Ascending aorta (tissue), 2 donors: ENCODE measurements at places on chromosomes 7 and 10. TPM values are rescaled to one million over a fixed set of nuclear protein-coding genes. Genes with fewer than 3 reads are reported as not detected.
A peak's percentile ranks its signal among the peaks of the same experiment; 100 is the strongest.

ITIH5 gene
- 19.4 TPM for total RNA-seq

- no peaks in the 10 kb centered on the region for H3K27me3 ChIP-seq
- H3K27ac ChIP-seq = peak overlapping the region; percentile 99
- H3K36me3 ChIP-seq = peaks cover 31% of the 10 kb centered on the region
- no peak for DNase-seq
- H3K4me1 ChIP-seq = peaks cover 13% of the 10 kb centered on the region
- peak overlapping the region; percentile 97 for H3K4me3 ChIP-seq
Measured at GRCh38 chr7:99406557-99406956, 1.8 kb downstream of the PDAP1 start.

TRIL gene
- total RNA-seq = 13.5 TPM

- no peak for DNase-seq
- no peaks in the 10 kb centered on the region for H3K4me1 ChIP-seq
- no peaks in the 10 kb centered on the region for H3K27me3 ChIP-seq
- H3K36me3 ChIP-seq = peaks cover 8% of the 10 kb centered on the region
Measured at GRCh38 chr7:132789281-132789680, 213.0 kb upstream of the PLXNA4 start.

DNA sequence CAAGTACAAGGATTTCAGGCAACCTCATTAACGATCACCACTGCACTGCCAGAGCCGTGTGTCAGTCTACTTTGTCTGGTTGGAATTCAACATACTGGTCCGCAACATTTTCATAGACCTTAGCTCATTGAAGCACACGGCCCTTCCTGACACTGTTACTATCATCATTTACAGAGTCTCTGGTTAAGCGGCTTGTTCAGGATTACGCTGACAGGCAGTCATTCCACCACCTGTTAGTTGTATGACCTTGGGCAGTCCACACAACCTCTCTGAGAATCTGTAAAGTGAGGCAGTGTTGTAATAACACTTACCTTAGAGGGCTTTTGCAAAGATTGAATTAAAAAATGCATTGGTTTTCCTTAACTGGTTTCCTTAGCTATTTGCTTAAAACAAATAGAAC is 112.6 kb downstream of the AOAH start:
- no peaks in the 10 kb centered on the region for H3K4me1 ChIP-seq
- no peak overlapping the region for H3K4me3 ChIP-seq
- no peaks in the 10 kb centered on the region for H3K27me3 ChIP-seq
- no peak overlapping the region for H3K27ac ChIP-seq
- no peak for DNase-seq

- H3K4me3 ChIP-seq = no peak overlapping the region
- H3K36me3 ChIP-seq = no peaks in the 10 kb centered on the region
- no peaks in the 10 kb centered on the region for H3K4me1 ChIP-seq
- DNase-seq = no peak
- no peaks in the 10 kb centered on the region for H3K27me3 ChIP-seq
Measured at GRCh38 chr10:42556931-42557330, 81.4 kb downstream of the ZNF33B start.

LRRD1 gene
- not detected for total RNA-seq

ZNF804B gene
- not detected for total RNA-seq

HECW1 gene
- total RNA-seq = not detected

DNA sequence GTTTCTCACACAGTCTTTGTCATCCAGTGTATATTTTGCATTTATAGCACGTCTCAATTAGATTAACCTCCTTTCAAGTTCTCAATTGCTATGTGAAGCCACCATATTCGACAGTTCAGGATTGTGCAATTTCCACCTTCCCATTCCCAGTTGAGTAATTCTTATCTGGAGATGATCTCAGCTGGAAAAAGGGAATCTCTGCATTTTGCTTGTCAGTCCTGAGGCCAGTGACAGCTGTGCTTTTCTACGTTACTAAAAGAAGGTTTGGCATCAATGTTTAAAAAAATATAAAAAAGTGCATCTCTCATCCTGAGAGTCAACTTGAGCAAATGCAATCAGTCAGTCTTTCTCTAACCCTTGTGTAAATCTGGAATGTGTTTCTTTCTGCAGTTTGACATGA is 247.7 kb downstream of the PRKG1 start:
- no peak for DNase-seq
- no peaks in the 10 kb centered on the region for H3K36me3 ChIP-seq
- no peak overlapping the region for H3K27ac ChIP-seq
- H3K4me3 ChIP-seq = no peak overlapping the region

GRCh38 chr10:61160253-61160652 is 216.3 kb upstream of the RHOBTB1 start:
- H3K27ac ChIP-seq = no peak overlapping the region
- H3K4me1 ChIP-seq = no peaks in the 10 kb centered on the region
- no peak overlapping the region for H3K4me3 ChIP-seq
- H3K36me3 ChIP-seq = no peaks in the 10 kb centered on the region
- H3K27me3 ChIP-seq = no peaks in the 10 kb centered on the region
- no peak for DNase-seq

GRCh38 chr7:89334797-89335196 is 539.3 kb upstream of the TEX47 start:
- DNase-seq = no peak
- H3K4me1 ChIP-seq = no peaks in the 10 kb centered on the region
- H3K4me3 ChIP-seq = no peak overlapping the region
- H3K27me3 ChIP-seq = no peaks in the 10 kb centered on the region
- no peaks in the 10 kb centered on the region for H3K36me3 ChIP-seq

GRCh38 chr7:102272075-102272916 is 14.4 kb upstream of the SH2B2 start:
- H3K27me3 ChIP-seq = no peaks in the 10 kb centered on the region
- DNase-seq = peak; percentile 83
- H3K27ac ChIP-seq = no peak overlapping the region
- no peaks in the 10 kb centered on the region for H3K4me1 ChIP-seq

- DNase-seq = no peak
- H3K36me3 ChIP-seq = no peaks in the 10 kb centered on the region
- no peak overlapping the region for H3K4me3 ChIP-seq
- H3K27me3 ChIP-seq = no peaks in the 10 kb centered on the region
- no peak overlapping the region for H3K27ac ChIP-seq
- no peaks in the 10 kb centered on the region for H3K4me1 ChIP-seq
Measured at GRCh38 chr10:43282881-43283280, 16.0 kb upstream of the RASGEF1A start.

- no peaks in the 10 kb centered on the region for H3K27me3 ChIP-seq
- H3K36me3 ChIP-seq = peaks cover 14% of the 10 kb centered on the region
- DNase-seq = no peak
- H3K27ac ChIP-seq = no peak overlapping the region
Measured at GRCh38 chr7:107228291-107228690, 59.5 kb downstream of the HBP1 start.

SKIDA1 gene
- total RNA-seq = not detected
